Activated CD8-positive, alpha-beta memory T cell treated with anti-CD3 and anti-CD28 coated beads, Interleukin-2, amount 50 U/mL, for 4 hours (primary cell): ENCODE measurements at places on chromosomes 12 and 14.

DNA sequence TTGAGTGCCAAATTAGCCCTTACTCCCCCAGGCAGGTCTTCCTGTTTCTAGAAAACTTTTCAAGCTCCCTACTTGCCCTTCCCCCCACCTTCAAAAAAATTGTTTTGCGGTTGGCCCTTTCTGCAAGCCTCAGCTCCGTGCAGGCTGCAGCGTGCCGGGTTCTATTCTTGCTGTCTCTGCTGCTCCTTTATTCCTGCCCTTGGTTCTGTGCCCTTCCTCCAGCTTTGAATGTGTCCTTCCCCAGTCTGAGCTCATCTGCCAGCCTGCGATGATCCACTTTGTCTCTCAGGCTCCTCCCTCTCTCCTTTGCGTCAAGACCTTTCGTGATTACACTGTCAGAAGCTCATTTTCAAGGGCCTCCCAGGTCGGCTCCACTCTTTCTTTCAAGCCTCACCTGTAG lies 98.6 kb downstream of the IRF2BPL start:
- DNase-seq: peak; percentile 50

DNA sequence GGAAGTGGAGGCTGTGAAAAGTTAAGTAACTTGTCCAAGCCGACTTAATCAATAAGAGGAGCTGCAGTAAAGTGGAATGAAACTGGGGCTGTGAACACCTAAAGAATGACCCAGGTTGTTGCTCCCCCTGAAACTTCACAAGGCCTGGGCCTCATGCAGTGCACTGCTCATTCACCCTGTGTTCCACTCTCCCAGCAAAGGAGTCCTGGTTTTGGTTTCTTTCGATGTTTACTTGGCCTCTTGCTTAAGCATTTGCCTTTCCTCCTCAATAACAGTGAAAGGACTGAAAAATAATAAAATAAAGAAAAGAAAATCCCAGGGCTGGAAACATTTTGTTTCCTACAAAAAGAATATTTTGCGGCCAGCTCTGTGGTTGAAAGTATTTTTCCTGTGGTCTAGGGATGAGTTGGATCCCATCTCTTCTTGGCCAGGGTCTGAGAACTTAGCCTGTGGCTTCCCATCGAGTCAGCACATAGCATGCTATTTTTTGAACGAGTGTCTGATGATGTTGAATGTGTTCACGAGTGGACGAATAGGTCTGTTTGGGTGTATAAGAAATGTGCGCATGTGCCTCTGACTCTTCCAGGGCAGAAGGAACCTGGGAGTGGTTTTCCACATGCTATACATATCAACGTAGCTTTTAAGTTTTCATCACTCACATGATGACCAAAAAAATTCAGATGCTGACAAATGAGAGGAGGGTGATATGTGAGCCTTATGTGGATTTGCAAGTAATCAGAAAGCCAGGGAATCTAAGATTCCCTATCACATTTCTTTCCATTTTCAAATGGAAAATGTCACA lies 349.8 kb downstream of the ZFP36L1 start:
- no peak for DNase-seq

GRCh38 chr12:26188641-26189040 lies 6.7 kb upstream of the SSPN start:
- no peak for DNase-seq

DNA sequence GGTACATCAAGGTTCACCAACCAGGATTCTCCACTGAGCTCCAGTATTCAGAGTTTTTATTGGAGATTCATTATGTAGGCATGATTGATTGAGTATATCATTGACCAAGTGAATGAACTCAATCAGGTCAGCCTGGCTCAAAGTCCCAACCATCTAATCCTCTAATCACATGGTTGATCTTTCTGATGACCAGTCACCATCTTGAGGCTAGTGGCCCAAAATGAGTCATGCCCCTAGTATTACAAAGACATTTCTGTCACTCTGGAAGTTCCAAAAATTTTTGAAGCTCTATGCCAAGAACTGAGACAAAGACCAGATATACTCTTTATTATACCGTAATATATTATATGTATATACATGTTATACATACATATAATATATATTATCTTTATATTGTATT lies 75.9 kb upstream of the ATF7IP start:
- DNase-seq: no peak

DNA sequence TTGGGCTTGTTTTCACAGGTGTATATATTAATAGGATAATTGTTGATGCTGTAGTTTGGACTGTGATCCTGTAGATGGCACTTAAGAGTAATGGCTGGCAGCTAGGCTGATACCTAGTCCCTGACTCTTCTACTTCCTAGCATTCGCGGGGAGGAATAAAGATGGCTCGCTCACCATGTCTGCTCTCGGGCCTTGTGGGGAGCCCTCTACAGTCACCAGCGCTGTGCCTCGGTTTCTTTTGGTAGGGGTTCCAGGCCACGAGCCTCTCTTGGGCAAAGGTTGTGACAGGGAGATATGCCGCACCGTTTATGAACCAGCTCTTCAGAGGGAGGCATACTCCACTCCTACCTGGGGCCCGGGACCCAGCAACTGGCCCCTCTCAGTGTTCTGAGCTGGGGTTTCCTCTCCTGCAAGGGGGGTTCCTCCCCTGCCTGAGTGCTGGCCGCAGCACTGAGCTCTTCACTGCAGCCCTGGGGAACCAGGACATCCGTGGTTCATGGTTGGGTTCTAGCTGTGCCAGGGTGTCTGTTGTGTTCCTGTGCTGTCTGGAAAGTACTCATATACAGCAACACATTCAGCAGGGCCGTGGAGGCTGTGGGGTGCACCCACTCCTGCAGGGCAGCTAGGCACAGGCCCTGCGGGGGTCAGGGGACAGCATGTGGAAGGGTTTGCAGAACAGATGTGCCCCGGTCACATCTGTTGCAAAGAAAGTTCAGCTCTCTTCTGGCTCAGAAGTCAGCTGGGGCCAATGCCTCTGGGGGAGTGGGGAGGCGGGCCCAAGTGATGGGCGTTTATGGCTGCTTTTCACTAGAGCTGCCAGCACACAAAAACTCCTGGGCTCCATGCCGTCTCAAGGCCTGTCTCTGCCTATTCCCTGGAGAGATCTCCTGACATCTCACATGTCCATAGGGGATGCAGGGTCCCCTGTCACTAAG lies 147.9 kb downstream of the PPFIA2 start:
- no peak for DNase-seq

DNA sequence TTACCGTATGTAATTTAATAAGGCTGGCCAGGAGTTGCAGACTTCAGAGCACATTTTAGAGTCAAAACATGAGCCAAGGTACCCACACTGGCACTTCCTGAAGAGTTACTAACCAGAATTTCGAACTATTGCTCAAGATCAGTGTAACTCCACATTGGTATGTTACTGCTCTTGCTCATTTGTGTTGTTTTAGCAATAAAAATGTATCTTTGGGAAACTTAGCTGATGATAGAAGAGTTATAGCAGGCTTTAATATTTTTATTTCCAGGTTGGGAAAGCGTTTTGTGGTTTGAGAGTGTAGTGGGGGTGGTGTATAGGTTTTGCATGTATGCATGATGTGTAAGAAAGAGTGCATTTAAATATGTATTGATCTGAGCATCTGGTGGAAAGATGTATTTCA lies 96.6 kb downstream of the SCN8A start:
- no peak for DNase-seq
